ENCODE measurements at places on chromosomes 13 and 19.

DNA sequence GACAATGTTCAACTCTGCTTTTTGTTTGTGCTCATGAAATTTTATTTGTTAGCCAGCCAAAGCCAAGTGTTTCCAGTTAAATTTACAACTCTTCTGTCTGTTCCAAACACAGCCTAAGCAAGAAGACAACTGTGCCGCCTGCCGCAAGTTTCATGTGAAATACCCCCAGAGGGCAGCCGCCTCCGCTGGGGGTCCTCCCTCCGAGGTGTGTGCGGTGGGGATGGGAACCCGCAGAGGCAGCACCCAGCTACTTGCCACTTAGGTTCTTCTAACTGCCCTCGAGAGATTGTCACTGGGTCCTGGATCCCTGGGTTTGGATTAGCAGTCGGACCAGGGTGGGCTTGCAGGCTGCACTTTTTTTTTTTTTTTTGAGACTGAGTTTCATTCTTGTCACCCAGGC is 28.5 kb downstream of the ATP11A start:
- ATAC-seq, result no peak
- no peak overlapping the region for H3K4me3 ChIP-seq
- H3K27me3 ChIP-seq, result no peaks in the 10 kb centered on the region
- H3K4me1 ChIP-seq, result peaks cover 43% of the 10 kb centered on the region

- peaks cover 71% of the 10 kb centered on the region for H3K27me3 ChIP-seq
- no peak overlapping the region for H3K4me3 ChIP-seq
- H3K36me3 ChIP-seq, result peaks cover 5% of the 10 kb centered on the region
- H3K4me1 ChIP-seq, result peaks cover 4% of the 10 kb centered on the region
Observed at GRCh38 chr19:51724543-51724942, 752 bp upstream of the HAS1 start.

- peaks cover 30% of the 10 kb centered on the region for H3K4me1 ChIP-seq
- ATAC-seq, result no peak
- no peaks in the 10 kb centered on the region for H3K36me3 ChIP-seq
- no peak overlapping the region for H3K4me3 ChIP-seq
- no peak overlapping the region for H3K27ac ChIP-seq
- no peaks in the 10 kb centered on the region for H3K27me3 ChIP-seq
Observed at GRCh38 chr13:102770435-102770834, 3.2 kb downstream of the TEX30 start.

- peaks cover 87% of the 10 kb centered on the region for H3K36me3 ChIP-seq
- no peaks in the 10 kb centered on the region for H3K27me3 ChIP-seq
- no peak for ATAC-seq
- no peak overlapping the region for H3K27ac ChIP-seq
- H3K4me1 ChIP-seq, result no peaks in the 10 kb centered on the region
Observed at GRCh38 chr13:112835796-112836195, 133.2 kb upstream of the MCF2L start.

GRCh38 chr19:15255359-15255990 is 23.2 kb upstream of the EPHX3 start:
- H3K27me3 ChIP-seq, result no peaks in the 10 kb centered on the region
- peaks cover 87% of the 10 kb centered on the region for H3K36me3 ChIP-seq
- H3K27ac ChIP-seq, result peak overlapping the region; percentile 45
- no peak for ATAC-seq
- peaks cover 19% of the 10 kb centered on the region for H3K4me1 ChIP-seq

DNA sequence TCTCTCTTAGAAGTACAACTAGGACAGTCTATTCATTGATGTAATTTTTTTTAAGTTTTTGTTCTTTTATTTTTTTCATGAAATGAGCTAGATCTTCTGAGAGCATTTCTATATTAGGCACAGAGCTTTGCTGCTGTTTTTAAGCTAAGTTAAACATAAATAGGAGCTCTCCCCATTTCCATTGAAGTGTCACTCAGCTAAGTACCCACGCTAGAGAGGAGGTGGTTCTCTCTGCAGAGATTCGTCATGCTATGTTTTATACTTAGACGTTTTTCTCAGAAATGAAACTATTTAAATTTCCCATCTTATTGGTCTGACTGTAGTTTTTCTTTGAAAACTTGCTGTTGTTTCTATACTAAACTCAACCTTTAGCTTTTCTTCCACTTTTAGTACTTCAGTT is 271.5 kb downstream of the PCDH9 start:
- no peaks in the 10 kb centered on the region for H3K36me3 ChIP-seq
- peak; percentile 54 for ATAC-seq
- no peaks in the 10 kb centered on the region for H3K27me3 ChIP-seq
- H3K4me1 ChIP-seq, result no peaks in the 10 kb centered on the region
- H3K27ac ChIP-seq, result no peak overlapping the region

DNA sequence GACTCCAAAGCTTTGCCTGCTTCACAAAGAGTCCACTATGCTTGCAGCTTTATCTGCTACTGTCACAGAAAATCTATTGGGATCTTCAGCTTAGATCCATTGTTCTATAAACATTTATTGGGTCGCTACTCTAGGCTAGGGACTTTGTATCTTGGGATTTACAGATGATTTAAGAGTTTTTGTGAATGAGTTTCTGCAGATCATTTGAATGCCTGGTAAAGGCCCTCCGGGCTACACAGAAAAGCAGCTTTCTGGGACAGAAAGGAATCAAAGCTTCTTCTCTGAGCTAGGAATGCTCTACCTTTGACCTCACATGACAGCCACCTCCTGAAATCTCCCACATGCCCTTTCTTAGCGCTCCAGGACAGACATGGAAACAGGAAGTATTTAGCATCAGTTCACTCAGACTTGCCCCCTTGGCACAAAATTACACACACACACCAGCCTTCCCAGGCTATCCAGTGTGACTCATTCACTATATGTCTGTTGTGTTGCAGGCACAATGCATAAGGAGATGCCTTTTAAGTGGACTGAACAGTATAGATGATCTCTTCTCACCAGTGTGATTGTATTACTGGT is 492.4 kb downstream of the DACH1 start:
- H3K27me3 ChIP-seq, result no peaks in the 10 kb centered on the region
- no peaks in the 10 kb centered on the region for H3K36me3 ChIP-seq

- H3K27ac ChIP-seq, result no peak overlapping the region
- no peaks in the 10 kb centered on the region for H3K27me3 ChIP-seq
- no peaks in the 10 kb centered on the region for H3K36me3 ChIP-seq
- no peak overlapping the region for H3K4me3 ChIP-seq
Observed at GRCh38 chr19:31597616-31598015, 248.4 kb upstream of the TSHZ3 start.

DNA sequence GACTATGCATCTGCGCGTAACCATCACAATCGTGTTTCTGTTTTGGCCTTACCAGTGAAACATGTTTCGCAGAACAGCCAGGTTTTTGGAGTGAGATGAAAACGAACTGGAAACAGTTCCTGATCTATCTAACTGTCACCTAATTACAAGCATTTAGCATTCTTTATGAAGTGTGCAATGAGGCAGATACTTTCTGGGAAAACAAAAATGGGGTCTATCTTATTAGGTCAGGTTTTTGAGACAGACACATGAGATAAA is 182.8 kb downstream of the LMO7 start:
- H3K36me3 ChIP-seq, result peaks cover 19% of the 10 kb centered on the region
- no peak for ATAC-seq
- H3K27ac ChIP-seq, result no peak overlapping the region
- H3K27me3 ChIP-seq, result no peaks in the 10 kb centered on the region
- no peak overlapping the region for H3K4me3 ChIP-seq

All from stimulated activated memory B cell treated with anti-CD40 and anti-IgM and Interleukin-4, amounts not matched to agents 10 μg/mL and 1 μg/mL and 100 μg/mL, for 72 hours (primary cell).